ENCODE measurements at places on chromosomes 6 and 20.

DNA sequence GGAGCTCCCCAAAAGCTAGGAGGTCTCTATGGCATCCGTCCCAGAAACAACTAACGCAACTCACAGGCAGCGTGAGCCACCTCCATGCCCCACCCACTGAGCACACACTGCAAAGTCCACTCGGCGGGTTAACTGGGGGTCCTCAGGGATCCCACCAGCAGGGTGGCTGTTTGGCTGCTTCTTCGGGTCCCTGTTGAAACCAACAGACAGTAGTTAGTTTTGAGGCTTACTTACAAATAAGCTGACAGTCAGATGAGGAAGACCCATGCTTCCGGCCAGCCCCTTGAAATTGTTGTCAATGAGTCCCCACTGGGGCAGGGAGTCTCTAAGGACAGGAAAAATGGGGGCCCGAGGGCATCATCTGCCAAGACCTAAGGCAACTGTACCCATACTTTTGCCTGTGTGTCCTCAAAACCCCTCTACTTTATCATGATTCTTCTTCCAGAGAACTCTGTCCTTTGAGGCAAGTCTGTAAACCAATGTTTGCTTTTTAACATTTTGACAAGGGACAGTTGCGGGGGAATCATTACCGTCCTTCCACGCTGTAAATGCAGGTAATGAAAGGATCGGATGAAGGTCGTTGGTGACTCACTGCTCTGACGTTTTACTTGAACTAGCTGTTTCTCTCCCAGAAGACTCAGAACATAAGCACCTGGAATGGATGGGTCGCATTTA, 2.2 kb upstream of the PCK1 start:
- DNase-seq: no peak

GRCh38 chr20:17395729-17396128, 135.4 kb downstream of the BFSP1 start:
- DNase-seq: no peak

DNA sequence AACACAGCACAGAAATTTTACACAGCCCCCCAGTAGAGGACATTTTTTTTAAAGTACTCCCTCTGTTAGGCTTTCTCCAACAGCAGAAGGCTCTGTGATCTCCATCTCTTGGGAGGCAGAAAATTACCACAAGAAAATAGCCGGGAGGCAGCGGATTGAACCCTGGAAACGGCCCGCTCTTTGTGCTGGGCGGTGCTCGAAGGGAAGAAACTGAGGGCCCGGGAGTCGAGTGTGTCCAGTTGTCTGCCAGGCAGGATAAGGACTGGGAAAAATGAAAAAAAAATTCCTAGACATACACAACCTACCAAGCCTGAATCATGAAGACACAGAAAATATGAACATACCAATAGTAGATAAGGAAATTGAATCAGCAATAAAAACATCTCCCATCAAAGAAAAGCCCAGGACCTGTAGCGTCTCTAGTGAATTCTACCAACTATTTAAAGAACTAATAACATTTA, 31.5 kb downstream of the POM121L2 start:
- DNase-seq: no peak

DNA sequence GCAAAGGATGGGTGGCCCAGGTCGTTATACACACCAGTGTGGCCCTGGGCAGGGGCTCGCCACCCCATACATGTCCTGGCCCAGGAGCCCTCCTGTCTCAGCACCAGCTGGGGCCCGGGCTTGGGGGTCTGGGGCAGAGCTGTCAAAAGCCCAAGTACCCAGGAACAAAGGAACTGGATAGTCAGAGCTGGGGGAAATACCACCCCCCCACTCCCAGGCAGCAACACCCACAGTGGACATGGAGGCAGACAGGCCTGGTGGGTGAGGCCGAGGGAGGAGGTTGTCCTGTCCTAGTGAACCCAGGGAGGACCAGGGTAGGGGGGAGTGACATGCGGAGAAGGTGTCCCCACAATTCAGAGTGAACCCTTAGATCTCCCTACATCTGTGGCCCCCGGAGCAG, 406.5 kb downstream of the CDH4 start:
- no peak for DNase-seq

DNA sequence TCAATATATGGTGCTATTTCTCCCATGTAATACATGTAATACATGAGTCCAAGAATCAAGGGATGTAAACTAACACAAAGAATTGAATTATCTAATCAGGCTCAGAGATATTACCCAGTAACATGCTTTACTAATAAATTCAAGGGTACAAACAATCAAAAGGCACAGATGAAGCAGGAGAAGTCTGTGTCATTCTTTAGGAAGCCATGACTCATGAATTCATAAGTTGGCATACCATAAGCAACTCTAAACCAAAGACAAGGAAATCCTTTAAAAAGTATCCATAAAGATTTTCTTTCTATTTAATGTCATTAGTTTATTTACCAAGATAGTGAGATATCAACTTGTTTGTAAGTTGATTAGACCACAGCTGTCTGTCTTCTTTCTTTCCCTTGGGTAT, 446.0 kb upstream of the IMPG1 start:
- no peak for DNase-seq

- no peak for DNase-seq
Measured at GRCh38 chr20:57435105-57435497, 43.9 kb downstream of the RBM38 start.

GRCh38 chr6:20948556-20948955, 414.3 kb downstream of the CDKAL1 start:
- no peak for DNase-seq

- no peak for DNase-seq
Measured at GRCh38 chr20:2631228-2631627, 21.2 kb upstream of the NOP56 start.

GRCh38 chr20:14892782-14893181, 555.4 kb upstream of the FLRT3 start:
- DNase-seq: no peak

DNA sequence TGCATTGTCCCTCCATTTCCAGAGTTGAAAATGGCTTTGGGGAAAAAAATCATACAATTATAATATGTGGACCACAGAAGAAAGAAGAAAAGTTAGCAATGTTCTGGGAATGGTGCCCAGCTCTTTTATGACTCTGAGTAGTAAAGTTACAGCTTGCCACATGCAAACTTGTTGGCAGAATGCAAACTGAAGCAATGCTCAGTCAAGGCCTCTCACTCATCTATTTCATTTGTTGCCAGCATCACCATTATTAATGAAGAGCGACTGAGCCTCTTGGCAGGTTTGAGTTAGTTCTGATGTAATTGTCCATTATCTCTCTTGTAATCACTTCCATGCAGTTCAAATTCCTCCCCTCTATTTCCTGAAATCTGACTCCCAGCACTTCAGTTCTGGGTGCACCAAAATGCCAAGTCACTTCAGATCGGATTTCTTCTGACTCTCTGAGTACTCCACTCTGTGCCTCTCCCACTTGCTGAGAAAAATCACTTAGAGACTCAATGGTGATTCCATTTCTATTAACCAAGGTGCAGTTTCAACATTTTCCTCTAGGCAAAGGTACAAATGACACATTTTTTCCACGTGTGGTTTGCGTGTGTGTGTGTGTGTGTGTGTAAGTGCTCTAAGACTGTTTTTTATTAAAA, 154.4 kb upstream of the STMND1 start:
- DNase-seq: no peak

GRCh38 chr20:34124469-34125249, 12.6 kb upstream of the EIF2S2 start:
- DNase-seq: no peak

- DNase-seq: no peak
Measured at GRCh38 chr20:4812641-4813075, 90.9 kb downstream of the PRND start.

- DNase-seq: no peak
Measured at GRCh38 chr6:118288355-118289124, 259.6 kb upstream of the PLN start.

GRCh38 chr20:60078351-60079250, 120.4 kb downstream of the CDH26 start:
- no peak for DNase-seq

DNA sequence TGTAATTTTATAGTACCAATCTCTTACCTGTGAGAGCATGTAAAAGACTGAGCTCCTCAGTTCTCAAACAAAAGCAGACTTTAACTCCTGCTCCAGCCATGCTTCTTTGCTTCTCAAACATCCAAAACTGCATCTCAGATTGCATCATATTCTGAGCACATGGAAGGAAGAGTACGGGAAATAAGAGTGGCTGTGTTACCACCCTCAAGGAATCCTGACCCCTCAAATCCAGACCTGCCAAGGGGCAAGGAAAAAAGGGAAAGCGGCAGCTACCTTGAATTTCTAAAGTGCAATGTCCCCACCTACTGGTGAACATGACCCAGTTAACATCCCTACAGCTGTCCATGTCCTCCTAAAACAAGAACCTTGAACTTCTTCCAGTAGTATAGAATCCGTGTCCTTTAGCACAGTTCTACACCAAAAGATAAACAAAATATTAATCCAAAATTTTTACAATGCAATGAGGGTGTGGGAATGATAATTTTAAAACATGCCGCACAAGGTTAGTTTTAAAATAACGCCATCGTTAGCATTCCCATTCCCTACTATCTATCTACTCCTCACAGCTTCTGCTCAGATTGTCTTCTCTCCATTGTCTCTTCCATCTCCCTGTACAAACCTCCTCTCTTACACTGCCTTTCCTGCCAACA, 34.1 kb upstream of the HLA-DQB1 start:
- DNase-seq: no peak

DNA sequence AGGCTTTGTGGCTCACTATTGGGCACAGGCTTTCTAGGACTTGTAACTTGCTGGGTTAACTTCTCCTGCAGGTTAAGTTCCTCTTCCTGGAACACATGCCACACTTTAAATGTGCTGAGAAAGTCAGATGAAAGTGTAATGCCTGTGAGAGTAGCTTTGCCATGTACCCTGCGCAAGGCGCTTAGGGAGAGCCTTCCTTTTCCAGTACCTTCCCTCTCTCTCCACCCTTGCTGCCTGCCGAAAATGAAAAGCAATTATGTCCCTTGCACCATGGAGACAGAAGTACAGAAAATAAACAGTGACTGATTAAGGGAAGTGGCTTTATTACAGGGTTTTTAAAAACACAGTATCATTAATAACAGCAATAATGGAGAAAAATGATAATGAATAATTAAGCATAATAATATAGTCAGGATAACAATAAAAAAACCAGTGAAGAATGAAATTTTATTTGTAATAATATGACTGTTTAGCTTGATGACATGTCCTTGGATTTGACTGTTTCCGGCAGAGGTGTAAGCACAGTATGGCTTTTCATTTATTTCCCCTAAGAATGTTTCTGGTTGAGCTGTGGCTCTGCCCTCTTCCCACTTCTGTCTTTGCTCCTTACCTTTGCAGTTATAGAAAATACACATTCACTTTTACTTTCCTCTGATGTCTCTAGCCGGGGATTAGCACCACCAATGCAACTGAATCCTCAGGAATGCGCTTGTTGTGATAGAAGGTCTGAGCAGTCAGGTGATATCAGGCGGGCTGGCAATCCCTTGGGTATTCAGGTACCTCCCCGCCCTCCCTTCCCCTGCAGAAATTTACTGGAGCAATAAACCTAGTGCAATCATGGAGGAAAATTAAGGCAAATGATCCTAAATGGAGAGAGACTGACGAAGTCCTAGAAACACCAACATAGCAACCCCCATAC, 472.3 kb upstream of the CITED2 start:
- no peak for DNase-seq

GRCh38 chr6:105810105-105810921, 275.8 kb upstream of the PRDM1 start:
- no peak for DNase-seq

- no peak for DNase-seq
Measured at GRCh38 chr20:61461461-61461860, 209.4 kb downstream of the CDH4 start.

DNA sequence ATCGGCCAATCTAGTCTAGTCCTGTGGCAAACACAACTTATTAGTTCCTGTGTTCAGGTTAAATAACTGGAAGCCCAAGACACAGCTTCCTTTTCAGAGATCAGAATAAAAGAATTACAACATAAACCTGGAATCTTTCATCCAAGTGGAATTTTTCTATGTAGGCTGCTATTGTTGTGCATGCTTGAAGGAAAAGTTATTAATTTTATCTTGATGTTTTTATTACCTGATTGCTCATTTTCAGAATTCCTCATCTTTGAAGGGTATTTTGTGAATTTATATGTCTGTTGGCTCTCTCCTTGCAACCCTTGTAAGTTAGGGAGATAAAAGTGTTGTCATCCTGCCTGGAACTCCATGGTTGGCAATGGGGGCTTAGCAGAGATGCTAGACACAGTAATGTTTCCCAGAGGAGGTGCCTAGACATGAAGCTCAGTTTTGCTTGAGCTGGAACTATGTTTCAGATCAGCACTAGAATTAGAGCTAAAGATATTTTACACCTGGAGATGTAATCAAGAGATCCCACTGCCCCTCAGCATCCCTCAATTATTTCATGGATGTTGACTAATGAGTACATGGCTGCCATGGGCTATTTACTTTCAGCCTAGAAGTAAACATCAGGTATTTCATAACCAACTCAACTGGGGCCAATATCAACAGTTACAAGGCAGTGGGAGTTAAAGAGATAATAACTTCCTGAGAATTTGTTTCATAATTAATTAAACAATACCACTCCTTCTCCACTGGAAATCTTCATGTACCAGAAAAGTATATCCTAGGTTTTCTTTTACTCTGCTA, 367.0 kb upstream of the MARCKS start:
- no peak for DNase-seq

- no peak for DNase-seq
Measured at GRCh38 chr20:25081065-25081729, 744 bp downstream of the VSX1 start.

DNA sequence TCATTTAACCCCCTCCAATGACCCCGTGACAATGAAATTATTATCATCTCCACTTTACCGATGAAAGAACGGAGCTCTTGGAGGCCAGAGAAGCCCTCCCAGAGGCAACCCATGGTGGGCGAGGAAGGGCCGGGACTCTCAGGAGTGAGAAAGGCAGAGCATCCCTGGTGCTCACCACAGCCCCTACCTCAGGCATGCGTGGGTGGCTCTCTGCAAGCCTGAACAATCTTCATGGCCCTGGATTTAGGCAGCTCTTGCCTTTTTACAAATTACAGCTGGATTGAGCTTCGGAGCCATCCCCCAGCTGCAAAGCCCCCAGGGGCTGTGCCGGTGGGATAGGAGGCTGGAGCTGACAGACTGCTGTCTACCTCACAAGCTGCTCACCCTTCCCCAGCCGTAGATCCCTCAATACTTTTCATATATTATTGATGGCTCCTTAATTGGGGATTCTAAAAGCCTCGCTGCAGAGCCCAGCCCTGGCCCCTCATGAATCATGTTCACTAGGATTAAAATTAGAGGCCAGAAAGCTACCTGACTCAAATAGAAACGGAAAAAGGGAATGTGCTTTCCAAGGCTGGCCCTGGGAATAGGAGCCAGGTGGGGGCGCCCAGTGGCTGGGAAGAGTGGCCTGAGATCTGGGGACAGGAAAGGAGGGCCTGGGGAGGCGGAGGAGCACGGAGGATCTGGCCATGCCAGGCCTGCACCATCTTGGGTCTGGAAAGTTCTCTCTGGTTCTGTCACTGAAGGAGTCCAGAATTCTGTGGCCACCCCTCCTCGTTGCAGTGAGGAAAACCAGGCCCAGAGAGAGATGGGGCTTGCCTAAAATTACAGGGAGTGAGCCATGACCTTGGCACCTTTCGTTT, 29.1 kb downstream of the CPNE5 start:
- DNase-seq: no peak

All from stimulated activated CD4-positive, alpha-beta T cell treated with anti-CD3 and anti-CD28 coated beads, TNF-alpha, amount 100 ng/mL, for 4 hours (primary cell).